ENCODE measurements at places on chromosomes 4 and X.

DNA sequence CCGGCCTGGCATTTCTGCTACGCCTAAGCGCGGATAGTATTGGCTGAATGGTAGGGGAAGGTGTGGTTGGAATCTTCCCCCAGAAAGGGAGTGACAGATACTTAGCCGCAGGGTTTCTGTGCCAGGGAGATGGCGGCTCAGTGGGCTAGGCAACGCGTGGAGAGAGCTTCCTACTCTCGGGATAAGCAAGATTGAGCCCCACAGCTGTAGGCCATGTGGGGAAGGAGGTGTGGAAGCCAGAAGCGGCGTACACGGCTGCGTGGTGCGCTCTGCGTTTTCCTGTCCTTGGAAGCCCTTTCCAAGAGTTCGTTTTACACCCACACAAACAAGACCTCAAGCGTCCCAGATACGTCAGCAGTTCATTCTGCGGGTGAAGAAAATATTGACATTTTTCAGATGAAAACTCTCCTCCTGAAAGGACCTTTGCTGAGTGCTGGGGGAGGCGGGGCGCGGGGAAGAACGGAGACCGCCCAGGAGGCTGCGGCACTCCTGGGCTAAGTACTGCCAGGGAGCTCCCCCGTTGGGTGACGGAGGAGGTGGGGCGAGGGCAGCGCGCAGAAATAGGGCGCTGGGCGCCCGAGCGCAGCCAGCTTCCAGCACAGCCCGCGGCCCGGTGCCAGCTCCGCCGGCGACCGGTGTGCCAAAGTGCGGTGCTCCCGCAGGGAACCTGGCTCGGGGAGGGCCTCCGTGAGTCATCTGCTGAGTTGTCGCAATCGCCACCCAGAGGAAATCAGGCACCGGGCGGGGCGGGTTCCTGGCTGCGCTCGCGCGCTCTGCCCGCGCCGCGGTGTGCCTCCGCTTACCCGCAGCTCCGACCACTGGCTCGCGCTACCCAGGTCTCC lies at the start of gene GPAT3:
TSS of gene GPAT3 (plus strand) at position 589 of the 842 bp plus-strand sequence. CDS start 515 bp downstream, outside the sequence.
- DNase-seq: peak; percentile 61

DNA sequence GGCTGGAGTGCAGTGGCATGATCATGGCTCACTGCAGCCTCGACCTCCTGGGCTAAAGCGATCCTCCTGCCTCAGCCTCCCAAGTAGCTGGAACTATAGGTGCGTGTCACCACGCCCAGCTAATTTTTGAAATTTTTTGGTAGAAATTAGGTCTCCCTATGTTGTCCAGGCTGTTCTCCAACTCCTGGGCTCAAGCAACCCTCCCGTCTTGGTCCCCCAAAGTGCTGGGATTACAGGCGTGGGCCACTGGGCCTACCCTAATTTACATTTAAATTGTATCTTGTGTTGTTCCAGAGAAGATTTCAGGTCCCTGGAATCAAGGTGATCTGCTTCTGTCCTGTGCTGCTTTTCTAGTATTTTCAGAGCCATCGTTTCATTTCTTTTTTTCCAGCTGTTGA lies 1.2 kb upstream of the LRPAP1 start:
- no peak for DNase-seq

DNA sequence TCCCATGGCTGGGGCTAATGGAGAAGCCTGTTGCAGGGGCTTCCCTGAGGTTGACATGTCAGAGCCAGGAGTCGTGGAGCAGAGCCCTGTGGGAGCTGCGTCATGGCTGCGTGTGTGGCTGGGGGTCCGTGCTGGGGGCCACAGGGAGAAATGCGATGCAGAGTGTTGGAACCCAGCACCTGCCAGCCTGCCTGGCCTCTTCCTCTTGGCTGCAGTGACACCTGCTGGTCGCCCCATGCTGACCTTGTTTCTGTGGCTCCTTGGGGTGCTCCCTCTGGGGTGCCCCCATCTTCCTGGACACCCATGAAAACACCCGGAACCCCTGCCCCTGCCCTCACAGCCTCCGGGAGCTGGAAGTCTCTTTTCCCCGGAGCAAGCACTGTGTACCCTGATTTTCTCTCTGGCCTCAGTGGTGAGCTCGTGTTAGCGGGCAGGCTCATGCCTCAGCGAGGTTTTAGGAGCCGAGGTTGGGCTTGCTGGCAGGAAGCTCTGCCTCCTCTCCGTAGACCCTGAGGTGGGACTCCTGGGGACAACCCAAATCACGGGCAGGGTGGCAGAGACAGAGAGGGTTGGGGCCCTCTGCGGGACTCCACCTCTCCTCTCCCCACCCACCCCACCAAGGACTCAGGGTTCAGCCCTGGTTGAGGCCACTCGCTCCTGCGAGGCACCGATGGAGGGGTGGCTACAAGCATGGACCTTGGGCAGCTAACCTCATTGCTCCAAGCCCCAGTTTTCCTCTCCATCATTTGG lies 103.7 kb downstream of the SORCS2 start:
- DNase-seq: peak; percentile 62

DNA sequence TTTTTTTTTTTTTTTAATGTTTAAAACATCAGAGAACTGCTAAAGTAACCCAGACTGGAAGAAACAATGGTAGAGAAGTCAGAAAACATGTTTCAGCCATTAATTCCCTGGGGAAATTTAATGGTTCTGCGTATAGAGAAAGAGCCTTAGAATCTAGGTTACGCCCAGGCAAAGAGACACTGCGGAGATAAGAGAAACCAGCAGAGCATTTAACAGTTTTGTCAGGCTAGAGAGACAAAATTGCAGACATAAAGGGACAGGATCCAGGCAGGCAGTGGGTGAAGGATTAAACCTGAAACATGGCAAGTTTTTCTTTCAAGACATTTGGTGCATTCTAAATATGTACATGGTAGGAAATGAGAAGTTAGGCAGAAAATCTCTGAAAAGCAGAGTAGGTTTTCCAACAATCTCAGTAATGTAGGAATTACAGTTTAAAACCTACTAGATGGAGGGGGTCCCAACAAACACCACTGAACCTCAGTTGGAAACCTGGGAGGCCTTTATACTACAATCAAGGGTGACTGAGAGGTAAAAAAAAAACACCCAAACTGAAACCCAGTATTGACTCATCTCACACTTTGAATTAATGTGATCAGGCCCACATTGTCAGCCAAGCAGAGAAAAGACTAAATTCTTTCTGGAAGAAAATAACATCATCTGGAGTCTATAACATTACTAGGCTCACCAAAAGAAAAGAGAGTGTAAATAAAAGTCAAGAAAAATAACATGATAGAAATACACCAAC lies 254.2 kb upstream of the NWD2 start:
- DNase-seq: no peak

DNA sequence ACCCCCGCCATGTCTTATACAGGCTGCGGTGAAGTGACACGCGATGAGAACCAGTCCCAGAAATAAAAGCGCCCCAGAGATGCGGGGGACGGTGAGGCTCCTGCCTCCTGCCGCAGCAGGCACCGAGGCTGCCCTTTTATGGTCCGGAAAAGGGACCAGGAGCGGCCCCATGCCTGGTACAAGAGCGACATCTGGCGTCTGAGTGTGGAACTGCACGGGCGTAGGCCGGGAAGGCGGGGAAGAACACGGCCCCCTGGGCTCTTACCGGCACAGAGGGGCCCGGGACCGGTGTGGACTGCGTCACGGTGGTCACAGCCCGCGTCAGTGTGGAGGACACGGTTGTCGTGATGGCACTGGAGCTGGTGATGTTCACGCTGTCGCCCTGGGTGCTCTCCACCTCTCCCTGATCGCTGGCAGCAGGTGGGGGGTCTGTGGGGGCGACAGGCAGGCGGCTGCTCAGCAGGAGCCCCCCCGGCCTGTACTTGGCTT lies 8.9 kb upstream of the RENBP start:
- DNase-seq: peak; percentile 78

DNA sequence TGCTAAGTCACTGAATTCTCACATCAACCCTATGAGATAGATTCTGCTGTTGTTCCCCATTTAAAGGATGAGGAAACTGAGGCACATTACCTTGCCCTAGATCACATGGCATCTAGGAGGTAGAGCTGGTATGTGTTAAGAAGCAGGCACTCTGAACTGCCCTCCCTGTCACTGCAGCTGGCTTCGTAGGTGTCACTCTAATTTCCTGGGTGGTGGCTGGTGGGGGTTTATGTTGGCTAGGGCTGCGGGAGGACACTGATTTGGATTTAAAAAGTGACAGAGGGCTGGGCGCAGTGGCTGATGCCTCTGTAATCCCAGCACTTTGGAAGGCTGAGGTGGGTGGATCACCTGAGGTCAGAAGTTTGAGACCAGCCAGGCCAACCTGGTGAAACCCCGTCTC lies 93.0 kb downstream of the ARHGAP10 start:
- no peak for DNase-seq

DNA sequence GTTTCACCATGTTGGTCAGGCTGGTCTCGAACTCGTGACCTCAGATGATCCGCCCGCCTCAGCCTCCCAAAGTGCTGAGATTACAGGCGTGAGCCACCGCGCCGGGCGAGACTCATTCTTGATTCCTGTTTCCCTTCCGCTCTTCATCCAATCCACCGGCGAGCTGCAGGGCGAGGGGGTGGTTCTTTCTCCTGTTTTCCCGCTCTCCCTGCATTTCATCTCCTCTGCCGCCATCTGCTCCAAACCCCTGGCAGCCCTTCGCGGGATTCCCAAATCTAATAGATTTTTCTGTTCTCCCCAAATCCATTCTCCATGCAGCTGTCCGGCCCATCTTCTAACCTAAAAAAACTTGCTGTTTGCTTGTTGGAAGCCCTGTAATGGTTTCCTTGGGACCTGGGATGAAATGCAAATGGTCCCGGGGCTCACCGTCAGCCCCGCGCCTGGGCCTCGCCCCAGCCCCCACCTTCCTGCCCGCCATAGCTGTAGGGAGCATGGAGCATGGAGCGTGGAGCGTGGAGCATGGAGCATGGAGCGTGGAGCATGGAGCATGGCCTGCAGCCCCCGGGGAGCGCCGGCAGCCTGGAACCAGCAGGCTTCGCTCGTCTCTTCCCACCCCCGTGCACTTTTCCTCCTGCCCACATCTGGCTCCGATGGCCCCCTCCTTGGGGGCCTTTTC lies 1.1 kb downstream of the ZFP42 start:
- peak; percentile 38 for DNase-seq

DNA sequence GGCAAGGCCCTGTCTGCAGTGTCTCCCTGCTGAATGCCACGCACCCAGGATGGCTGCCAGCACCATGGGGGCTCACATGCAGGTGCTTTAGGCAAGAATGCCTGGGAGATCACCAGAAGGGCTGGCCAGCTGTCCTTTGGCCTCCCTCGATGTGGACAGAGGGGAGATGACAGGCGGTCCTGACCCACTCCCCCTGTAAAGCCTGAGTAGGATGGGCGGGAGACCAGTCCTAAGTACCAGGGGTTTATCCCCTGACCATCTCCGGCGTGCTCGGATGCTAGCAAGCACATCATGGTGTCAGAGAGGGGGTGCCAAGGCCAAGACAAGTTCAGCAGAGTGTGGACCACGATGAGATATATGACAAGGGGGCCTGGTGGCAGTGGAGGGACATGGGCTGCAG lies 5.3 kb downstream of the PDZD4 start:
- no peak for DNase-seq

GRCh38 chrX:103883533-103883932 lies 51.5 kb upstream of the RAB9B start:
- DNase-seq: no peak

GRCh38 chr4:79147251-79147650 lies 178.6 kb downstream of the NAA11 start:
- no peak for DNase-seq

- no peak for DNase-seq
These were observed 654.5 kb downstream of the STIM2 start for GRCh38 chr4:27515140-27515539.

DNA sequence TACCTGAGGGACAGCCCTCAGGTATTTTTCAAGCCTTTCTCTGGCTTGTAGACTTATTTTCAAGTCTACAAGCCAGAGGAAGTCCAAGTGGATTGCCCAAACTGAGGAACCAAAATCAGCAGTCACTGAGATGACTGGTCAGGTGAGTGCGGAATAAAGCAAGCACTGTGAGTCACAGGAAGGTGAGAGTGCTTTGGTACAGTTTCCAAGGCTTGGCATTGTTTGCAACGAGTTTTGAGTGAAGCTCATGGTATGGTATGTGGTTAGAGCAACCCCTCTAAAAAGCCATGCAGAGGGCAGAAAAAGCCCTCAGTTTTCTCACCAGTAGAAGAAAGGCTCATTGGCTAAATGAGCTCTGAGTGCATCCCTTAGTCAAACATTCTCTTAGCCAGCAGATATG lies 112.8 kb upstream of the EOLA2 start:
- no peak for DNase-seq

DNA sequence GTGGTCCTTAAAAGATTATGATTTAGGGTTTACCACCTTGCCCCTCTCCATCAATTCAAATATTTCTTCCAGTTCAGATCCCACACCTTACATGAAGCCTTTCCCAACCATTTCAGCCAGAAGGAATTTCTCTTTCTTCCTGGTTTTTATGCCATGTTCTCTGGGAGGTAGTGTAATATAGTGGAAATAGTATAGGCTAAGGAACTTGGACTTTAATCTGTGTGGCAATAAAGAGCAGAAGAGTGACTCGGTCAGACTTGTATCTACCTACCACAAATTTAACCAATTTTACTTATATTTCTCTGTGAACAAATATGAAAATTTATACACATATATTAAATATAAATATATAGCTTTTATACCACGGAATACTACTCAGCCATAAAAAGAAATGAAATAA lies 18.4 kb upstream of the CISD2 start:
- no peak for DNase-seq

All from kidney (tissue), 22 donors.